Activated CD4-positive, alpha-beta T cell treated with anti-CD3 and anti-CD28 coated beads for 1 hour (primary cell): ENCODE measurements at places on chromosomes 12 and 14.

- DNase-seq: no peak
These were observed 78.5 kb downstream of the VCPKMT start for GRCh38 chr14:50037852-50038251.

- no peak for DNase-seq
These were observed 150.9 kb upstream of the IGF1 start for GRCh38 chr12:102631274-102631673.

DNA sequence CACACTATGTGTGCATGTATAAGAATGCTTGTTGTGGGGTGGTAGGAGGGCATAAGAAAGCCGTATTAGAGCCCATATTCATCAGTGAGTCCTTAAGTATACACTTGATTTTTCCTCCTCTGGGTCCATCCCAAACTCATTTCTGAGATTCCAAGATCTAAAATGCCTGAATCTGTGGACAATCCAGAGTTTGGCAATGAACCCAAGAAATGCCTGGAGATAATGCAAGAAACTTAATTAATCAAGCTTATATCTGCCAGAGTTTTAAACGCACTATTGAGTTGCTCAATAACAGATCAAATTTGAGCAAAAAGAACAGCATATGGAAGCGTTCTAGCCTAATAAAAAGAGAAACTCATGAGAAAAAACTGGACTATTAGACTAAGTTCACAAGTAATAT, 143.4 kb upstream of the NAV3 start:
- no peak for DNase-seq

GRCh38 chr14:106058342-106058741, 532.0 kb downstream of the TMEM121 start:
- DNase-seq: no peak

DNA sequence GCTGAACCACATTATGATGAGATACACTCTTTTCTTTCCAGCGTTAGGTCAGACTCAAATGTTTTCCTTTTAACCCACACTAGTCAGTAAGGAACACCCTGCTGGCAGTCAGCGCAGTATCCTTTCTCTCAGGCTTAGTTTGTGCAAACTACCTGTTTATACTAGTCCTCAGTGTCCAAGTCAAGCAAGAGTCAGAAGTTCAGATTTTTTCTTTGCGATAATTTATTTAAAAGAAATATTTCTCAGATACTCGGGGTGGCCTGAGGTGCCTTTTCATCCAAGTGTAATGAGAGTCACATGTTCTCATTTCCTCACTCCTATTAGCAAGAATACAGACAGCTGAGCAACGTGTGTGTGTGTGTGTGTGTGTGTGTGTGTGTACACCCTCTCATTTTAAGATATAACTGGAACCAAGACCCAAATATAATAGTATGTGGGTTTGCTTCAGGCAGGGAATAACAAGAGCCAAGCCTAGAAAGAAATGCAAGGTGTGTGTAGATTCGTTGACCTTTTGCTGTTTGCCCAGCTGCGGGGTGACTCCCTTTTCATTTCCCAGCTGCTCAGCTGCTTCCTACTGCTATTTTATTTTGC, 182.7 kb downstream of the KICS2 start:
- DNase-seq: no peak

DNA sequence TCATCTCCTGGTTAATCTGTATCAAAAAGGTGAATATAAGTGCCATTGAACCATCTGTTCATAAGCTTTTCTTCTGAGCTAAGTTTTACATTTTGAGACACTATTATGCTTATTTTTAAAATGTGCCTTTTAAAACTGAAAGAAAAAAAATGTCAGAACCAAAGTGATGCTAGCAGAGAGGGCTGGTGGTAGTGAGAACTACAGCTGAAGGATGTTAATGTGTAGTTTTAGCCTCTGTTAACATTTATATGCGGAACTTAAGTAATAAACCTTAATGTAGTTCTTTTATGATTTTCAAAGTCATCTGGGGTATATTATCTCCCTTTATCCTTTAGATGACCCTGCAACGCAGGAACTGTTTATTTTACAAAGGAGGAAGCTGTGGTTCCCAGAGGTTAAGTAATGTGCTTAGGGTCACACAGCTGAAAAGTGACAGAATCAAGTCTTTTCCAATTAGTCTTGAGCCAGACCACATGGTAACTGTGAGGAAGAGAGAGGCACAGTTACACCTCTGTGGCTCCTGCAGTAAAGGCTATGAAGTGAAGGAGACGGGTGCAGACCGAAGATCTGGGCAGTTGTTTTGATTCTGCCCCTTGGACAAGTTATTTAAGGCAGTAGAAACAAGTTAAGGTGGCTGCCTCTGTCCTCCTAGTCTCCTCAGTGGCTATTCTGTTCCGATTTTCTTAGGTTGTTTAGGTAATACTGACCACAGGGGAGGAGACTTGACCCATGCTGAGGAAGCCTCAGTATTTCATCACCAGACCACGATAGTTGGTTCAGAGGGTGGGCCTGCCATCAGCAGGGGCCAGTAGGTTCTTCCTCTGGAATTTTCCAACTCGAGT, 23.9 kb downstream of the GNG2 start:
- no peak for DNase-seq

GRCh38 chr12:94434171-94434570, 25.5 kb downstream of the CEP83 start:
- no peak for DNase-seq

DNA sequence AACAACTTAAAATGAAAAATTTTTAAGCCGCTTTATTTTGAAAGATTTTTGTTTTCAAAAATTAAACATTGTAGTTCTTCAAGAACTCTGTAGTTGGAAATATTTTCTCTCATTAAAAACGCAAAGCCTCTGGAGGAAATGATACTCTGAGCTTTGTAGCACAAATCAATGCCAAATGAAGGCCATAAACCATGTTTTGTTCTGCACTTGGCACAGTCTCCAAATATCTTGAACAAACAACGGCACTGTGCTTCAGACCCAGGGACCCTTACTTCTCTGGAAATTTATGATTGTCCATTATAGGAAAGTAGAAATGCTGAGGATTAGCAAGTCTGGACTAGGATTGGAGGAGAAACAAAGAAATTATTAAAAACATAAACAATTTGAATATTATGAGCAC, 160.8 kb upstream of the BMP4 start:
- DNase-seq: no peak

- no peak for DNase-seq
These were observed 122.7 kb downstream of the SSPN start for GRCh38 chr12:26317942-26318575.

DNA sequence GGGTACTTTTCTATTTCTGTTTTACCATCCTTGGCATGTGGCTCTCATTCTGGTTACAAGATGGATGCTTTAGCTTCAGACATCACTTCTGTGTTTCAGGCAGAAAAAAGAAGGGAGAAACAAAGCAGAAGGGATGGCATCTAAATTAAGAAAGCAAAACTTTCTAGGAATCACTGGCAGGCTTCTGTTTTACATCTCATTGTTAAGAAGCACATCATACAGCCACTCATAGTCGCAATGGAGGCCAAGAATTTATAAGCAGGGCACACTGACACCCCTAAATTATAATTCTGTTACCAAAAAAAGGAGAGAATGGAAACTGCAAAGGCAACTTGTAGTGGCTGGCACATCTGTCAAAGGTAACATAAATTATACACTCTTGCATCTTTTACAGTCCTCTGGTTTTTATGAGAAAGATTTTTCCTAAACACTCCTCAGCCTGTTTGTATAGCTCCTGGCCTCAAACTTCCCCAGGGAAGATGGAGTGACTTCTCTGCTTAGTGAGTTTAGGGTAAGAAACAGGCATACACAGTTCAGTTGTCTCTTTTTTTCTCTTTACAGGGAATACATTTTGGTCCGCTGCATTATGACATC, 22.0 kb upstream of the LEMD3 start:
- no peak for DNase-seq

DNA sequence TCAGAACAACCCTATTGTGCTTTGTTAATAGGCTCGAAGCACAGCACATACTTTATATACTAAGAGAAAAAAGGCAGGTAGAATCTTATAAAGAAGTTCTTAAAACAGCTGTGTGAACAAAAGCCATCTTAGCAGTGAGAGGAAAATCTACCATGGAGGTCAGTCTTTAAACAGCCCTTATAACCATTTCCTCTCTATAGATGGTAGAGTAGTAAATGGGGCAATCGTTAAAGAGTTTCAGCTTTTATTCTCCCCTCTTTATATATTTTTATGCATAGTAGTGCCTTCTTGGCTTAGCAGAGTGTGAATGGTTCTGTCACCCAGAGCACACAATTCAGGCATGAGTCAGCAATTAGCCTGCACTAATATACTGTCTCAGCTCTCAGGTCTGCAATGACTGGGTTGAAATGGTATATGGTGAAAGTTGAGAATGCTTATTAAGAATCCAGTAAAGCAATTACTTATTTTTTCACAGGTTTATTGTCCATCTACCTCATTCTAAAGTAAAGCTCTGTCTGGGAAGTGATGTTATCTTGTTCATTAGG, 305.0 kb downstream of the NELL2 start:
- no peak for DNase-seq

GRCh38 chr14:77473921-77474320, 16.0 kb downstream of the AHSA1 start:
- DNase-seq: no peak

- no peak for DNase-seq
These were observed 190.5 kb downstream of the CACNA1C start for GRCh38 chr12:2243275-2243674.

GRCh38 chr14:97417331-97417730, 620.1 kb downstream of the VRK1 start:
- DNase-seq: no peak

- DNase-seq: no peak
These were observed 883 bp upstream of the CDCA4 start for GRCh38 chr14:105021656-105022275.

GRCh38 chr12:79262938-79263337, 398.4 kb downstream of the SYT1 start:
- DNase-seq: no peak

- DNase-seq: no peak
These were observed 2.6 kb upstream of the EVL start for GRCh38 chr14:100062590-100062989.

DNA sequence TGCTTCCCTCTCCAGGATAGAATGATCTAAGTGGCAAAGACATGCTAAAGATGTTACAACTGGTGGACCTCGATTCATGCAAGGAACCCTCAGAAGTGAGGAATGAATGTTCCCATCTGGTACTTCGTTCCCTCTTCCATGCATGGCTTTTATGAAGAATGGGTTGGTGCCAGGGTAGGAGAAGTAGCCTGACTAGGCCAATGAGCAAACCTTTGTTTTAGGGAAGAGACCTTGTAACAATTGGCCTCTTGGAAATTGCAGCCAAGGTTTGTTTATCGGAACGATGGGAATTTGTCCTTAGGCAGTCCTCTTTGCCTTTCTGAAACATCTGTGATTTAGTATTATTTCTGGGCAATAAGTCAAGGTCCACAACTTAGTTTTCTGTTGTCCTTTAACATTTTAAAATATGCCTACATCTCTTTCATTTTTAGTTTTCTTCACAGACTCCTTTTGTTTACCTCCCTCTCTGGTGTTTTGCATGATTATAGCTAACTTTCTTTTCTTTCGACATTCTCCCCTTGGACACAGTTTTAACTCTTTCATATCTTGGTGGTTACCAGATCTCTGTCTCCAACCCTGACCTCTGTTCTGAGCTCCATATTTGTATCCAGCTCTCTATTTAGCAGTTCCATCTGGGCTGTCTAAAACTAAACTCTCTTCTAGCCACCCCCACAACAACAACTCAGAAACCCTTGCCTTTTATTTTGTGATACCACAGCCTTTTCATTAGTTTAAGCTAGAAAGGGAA, 70.0 kb downstream of the DIP2B start:
- no peak for DNase-seq

DNA sequence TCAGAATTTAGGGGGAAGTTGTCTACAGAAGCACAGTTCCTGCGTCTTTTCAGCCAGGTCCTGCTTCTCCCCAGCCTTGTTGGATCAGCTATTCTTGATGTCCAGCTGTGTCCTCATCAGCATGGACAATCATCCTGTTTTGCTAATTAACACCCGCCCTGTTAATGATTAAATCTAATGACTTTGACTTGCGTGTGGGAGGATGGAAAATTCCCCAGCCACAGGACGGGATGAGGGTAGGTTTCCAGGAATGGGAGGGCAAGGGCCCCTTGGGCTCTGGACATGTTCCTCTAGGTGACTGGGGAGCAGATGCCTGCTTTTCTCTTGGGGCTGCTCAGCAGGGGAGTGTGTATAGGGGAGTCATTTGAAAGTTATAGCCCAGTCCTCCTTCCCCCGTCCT, 5.3 kb upstream of the PPP1R1A start:
- no peak for DNase-seq

DNA sequence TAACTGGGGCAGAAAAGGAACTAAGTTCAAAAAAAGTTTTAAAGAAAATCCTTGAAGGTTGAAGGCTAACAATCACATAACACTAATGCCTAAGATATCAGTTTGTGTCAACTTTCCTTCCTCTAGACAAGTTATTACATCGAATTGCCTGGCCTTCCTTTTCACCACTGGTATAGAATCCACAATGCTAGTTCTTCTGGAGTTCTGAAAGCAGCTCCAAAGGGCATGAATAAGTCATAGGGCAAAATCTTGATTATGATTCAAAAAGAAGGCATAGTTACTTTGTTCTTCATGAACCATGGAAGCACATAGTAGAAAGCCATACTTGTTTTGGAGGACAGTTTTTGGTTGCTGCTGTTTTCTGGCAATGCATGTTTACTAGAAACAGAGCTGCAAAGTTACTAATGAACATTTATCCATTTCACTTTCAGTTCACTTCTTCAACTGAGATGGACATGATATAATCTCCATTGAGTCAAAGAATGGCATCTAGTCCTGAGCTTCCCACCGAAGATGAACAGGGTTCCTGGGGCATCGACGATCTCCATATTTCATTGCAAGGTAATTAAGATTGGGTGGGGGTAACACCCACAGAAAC, 56.0 kb downstream of the SYNE2 start:
- DNase-seq: no peak

- DNase-seq: no peak
These were observed 107.1 kb downstream of the PLEKHA5 start for GRCh38 chr12:19236656-19237055.

DNA sequence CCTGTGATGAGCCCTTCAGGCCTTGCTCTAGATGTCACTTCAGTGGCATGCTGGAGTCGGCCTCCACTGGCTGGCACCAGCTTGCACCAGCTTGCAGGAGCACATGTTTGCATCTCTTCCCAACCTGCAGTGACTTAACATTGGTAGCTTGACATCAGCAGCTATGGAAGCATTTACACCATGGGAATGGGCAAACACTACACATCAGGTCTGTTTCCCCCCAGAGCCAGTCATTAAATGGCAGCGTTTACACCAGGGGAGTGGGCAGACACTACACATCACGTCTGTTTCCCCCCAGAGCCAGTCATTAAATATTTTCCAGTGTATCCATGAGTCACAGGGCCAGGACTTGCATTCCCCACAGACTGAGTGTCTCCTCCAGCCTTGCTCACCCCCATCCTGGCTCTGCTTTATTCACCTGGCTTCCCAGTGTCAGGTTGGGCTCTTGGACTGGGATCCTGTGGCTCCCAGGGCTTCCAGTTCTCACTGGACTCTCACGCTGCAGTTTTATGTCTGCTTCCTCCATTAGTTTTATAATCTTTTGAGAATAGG, 51.6 kb upstream of the VRK1 start:
- no peak for DNase-seq

- no peak for DNase-seq
These were observed 11.1 kb upstream of the PSEN1 start for GRCh38 chr14:73125169-73125588.
